A549 (cell line): ENCODE measurements at places on chromosomes 12 and 14.

DNA sequence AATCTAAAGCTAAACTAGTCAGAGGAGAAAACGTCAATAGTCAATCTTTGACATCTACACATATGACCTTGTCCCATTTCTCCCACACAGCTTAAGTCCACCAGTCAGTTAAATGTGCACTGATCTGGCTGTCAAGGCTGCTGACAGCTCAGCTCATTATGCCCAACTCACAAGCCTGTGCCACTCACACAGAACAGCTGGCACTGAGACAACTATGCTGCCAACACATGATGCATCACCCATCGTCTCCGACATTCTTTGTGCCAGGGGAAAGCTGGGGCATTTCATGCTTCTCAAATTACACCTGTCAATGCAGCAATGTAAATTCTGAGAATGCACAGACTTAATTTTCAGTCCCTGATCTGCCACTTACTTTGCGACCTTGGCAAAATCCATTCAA, 25.3 kb downstream of the GNS start:
- DNase-seq = peak; percentile 28

- DNase-seq = no peak
Measured at GRCh38 chr12:108875682-108876361, 4.1 kb upstream of the DAO start.

GRCh38 chr14:63737582-63738006, 9.7 kb upstream of the SGPP1 start:
- DNase-seq = no peak

DNA sequence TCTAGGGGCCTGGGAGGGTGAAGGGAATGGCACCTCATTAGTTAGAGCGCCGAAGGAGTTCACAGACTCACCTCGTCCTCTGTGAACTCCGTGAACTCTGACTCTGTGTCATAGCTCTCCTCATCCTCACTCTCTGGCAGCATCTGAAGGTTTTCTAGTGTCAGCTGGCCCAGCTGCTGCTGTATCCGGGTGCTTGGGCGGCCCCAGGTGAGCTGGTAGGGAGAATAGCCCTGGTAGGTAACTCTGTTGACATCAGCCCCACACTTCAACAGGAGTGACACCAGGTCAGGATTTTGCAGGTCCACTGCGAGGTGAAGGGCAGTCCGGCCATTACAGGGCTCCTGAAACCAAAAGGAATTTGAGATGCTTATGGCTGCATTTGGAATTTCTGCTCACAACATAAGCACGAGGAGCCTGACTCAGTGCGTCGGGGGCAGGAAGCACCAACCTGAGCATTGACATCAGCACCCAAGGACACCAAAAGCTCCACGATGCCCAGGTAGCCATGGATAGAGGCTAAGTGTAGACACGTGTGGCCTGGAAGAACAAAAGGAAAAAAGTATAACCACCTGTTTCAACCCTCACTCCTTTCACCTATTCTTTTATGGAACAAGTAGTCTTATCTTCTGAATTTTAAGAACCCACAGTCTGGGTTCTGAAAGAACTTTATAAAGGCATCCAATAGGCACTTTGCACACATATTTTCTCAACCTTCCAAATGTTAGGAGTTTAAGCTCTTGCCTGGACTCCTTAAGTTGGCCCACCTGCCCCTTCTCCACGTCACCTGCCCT, 2.0 kb downstream of the NFKBIA start:
- DNase-seq = no peak

- peak; percentile 65 for DNase-seq
Measured at GRCh38 chr12:124032265-124032886, 59.4 kb downstream of the ZNF664 start.
